ENCODE measurements at places on chromosomes 1 and 21.

GRCh38 chr1:25834894-25835293, 15.1 kb downstream of the MTFR1L start:
- DNase-seq, result peak; percentile 9

DNA sequence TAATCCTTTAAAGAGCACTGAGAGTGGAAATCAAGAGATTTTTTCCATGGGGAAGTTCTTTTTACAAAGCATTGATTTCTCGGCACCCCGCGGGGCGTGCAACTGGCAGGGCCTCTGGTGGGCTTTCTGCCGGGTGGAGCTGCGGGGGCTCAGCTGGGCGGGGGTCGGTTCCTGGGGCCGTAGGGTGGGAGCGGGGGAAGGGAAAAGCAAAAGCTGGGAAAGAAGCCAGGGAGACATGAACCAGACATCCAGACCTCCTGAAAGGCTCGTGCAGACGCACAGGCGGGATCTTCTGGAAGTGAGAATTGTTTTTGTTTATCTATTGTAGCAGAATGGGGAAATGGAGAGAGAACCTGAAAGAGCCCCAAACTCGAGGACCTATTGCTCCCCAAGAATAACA, 235.2 kb downstream of the FAM72C start:
- DNase-seq, result no peak

DNA sequence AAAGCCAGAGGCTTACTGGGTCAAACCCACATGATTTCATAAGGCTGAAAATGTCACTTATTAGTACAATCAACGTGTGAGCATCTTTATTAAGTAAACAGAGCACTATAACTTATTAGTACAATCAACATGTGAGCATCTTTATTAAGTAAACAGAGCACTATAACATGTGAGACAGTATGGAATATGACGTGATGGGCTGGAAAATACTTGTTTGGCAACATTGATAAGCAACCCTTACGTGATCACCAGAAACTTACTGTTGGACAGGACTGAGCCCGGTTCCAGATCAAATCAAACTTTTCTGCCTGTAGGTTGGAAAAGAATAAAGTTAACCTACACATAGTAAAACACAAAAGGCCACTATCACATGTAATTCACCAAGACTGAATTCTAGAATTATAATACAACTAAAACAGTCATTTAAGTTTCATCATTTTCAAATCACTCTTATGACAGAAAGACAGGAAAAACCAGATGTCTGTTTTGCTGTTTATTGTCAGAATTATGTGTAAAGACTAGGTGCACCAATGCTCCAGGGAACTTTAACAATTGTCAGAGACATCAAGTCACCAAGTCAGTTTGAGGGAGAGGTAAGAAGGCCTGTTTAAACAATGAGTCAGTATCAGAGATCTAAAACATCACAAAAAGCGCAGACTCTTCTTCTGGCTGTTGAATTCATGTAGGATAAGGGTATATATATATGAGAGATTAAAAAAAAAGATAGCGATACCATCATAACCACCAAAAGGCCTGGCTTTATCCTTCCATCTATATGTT, 15.7 kb downstream of the ATPAF1 start:
- DNase-seq, result no peak

DNA sequence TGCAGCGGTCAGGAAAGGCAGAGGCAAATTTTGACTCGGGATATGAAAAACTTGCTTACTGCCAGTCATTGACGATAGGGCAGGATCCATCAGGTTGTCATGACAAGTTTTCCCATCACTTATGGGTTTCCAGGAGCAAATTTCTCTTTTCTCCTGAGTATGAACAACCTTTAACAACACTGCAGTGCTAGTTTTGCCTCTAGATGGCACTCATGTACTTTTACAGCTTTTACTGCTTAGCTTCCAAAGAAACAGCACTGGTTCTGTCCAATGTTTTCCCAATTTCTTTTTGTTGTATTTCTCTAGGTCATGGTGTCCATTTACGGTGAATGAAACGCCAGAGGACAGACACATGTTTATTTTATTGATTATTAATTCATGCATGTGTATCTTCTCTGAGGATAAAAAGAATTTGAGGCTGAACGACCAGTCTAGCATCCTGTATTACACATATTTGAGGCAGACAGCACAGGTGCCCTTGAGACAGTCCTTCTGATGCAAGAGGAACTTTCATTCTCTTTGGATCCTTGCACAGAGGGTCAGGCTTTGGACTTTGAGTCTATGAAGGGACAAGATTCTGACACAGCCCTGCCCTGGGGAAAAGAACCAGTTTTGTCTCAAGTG, 112.3 kb upstream of the TRABD2B start:
- DNase-seq, result peak; percentile 78

- no peak for DNase-seq
Observed at GRCh38 chr1:52358851-52359497, 7.0 kb downstream of the CC2D1B start.

GRCh38 chr21:28781602-28782276, 210.9 kb downstream of the LTN1 start:
- no peak for DNase-seq

Data from tongue (tissue), 3 donors.